ENCODE measurements at places on chromosomes 11 and 22.

- DNase-seq, result no peak
Measured at GRCh38 chr11:16043617-16044016, 312.7 kb downstream of the SOX6 start.

GRCh38 chr11:107859459-107860239 is 1.1 kb upstream of the SLC35F2 start:
- peak; percentile 13 for DNase-seq

DNA sequence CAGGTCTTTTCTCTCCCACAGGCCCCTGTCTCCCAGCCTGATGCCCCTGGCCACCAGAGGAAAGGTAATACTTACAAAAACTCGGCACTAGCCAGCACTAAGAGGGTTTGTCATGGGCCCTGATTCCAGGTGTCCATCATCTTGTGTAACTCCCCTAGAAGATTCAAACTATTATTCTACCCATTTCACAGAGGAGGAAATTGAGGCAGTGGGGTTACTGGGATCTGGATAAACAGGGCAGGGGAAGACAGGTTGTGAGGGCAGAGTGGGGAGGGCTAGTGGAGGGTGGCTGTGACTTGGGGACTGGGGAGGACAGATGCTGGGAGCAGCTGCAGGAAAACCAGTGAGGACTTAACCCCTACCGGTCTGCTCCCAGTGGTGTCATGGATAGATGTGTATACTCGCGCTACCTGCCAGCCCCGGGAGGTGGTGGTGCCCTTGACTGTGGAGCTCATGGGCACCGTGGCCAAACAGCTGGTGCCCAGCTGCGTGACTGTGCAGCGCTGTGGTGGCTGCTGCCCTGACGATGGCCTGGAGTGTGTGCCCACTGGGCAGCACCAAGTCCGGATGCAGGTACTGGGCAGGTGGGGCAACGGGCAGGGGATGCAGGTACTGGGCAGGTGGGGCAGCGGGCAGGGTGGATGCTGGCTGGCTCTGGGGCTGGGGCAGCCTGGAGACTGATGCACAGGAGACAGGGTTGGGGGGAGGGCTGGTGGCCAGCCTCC is 1.2 kb downstream of the VEGFB start:
- no peak for DNase-seq

- DNase-seq, result no peak
Measured at GRCh38 chr11:72226701-72227100, 2.1 kb downstream of the INPPL1 start.

DNA sequence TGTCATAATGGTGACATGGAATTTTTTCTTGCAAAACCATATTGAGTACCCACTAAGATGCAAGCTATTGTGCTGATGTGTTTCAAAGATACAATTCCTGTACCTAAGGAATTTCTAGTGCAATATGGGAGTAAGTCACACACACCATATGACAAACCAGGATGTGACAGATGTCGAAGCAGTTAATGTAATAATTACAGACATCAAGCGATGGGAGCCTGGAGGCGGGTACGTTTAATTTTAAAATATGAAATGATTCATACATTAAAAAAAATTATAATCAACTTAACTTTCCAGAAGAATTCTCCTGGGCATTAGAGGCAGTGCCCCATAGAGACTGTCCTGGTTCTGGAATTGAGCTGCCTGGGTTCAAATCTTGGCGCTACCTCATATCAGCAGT is 6.0 kb downstream of the SYCE3 start:
- DNase-seq, result no peak

DNA sequence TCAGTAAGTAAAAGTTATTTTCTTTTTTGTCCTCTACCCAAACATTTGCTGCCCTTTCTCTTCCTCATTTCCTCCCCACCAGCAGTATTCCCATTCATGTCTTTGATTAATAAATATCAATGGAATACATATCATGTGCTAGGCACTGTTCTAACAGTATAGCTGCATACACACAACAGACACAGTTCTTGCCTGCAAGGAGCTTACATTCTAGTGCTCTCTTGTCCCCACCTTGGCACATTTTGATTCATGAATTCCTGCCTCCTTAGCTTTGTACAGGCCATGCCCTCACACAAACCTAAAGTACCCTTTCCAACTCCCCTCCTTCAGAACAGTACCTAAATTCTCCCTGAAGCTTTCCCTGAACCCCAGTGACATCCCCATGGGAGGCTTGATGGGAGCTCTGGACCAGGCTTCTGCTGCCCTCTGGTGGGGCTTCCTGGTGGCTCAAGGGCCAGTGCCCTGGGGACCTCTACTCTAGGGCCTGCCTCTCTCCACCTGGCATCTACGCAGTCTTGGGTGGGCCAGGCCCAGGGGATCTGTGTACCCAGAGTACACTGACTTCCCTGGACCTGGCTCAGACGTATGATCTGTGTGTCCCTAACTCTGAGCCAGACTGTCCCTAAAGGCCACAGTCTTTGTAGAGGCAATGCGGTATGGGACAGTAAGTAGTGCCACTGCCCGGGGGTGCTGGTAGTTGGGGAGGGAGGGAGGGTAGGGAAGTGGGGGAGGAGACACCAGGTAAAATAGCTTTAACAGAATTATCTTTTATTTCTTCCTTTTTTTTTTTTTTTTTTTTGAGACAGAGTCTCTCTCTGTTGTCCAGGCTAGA is 14.1 kb downstream of the RPS13 start:
- DNase-seq, result peak; percentile 24

GRCh38 chr11:123566852-123567251 is 87.6 kb downstream of the SCN3B start:
- no peak for DNase-seq

DNA sequence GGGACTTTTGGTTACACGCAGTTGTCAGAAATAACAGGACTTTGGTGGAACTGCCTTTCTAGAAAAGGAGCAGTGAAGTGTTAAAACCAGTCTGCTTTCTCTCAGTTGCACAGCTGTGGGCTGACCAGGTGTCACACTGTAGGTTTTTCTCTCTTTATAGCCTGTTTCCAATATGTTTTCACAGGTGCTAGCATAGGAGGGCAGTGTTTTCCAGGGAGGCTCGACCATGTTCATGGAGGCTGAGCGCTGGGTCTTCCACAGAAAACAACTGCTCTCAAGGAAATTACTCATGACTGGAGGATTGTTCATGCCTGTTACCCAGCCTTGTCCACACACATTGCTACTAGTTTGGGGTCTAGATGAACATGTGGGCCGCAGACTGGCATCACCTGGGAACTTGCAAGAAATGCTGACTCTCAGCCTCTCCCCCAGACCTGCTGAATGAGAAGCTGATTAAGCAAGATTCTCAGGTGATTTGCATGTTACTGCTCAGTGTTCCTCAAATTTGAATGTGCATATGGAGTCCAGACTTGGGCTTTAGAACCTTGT is 157.7 kb downstream of the MAML2 start:
- DNase-seq, result no peak

DNA sequence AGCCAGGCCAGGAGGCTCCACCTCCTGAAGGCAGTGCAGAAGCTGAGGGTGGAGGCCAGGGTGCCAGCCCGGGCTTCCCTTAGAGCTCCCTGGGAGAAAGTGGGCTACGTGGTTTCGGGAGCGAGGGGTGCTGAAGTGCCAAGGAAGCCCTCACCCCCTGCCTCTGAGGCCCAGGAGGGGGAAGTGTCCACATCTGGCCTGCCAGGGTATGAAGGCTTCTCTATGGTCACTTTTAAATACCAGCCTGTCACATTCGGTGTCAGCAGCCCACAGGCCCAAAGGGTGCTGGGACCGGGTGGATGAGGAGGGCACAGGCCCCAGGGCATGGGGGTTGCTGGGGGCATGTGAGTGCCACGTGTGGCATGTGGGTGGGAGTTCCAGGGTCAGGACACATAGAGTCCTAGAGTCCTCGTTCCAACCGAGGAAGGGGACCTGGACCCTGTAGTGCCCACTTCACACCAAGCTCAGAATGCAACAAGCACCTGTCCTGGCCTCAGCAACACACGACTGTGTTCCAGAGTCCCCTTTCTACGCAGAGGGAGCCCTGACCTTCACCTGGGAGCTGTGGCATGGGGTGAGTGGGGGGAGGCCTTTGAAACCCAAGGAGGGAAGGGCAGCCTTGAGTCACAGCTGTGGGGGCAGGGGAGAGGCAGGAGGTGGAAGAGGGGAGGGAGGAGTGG is 1.7 kb downstream of the SHISA8 start:
- DNase-seq, result no peak

GRCh38 chr11:123576501-123576900 is 77.9 kb downstream of the SCN3B start:
- no peak for DNase-seq

DNA sequence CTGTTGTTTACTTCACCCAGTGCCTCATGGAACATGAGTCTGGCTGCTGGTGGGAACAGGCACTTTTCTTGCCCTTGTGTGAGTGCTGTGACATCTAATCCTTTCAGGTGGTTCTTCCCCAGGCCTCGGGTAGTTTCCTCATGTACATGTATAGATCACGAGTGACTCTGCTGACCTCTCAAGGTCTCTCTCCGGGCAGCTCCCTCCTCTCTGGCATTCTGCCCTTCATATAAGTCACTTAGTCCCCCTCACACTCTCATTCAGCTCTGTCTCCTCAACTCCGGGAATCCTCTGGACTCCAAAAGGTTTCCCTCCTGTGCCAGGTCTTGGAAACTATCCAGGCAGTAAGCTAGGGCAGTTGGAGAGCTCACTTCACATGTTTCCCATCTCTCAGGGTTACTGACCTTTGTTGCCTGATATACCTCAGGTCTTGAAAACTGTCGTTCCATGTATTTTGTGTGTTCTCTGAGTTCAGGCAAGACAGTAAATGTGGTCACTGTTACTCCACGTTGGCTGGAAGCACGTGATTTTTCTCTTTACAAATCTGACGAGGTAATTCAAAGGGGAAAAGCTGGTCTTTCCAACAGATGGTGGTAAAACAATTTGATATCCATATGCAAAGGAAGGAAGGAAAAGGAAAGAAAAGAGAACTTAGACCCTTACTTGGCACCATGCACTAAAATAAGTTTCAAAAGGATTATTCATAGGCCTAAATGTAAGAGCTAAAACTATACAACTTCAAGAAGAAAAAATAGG is 40.5 kb upstream of the PITPNB start:
- no peak for DNase-seq

GRCh38 chr11:126355324-126355925 is at the start of gene ST3GAL4:
Gene ST3GAL4, plus strand, starts transcription at chr11:126355686. Its CDS starts 50,470 bp downstream, at chr11:126406156.
- DNase-seq, result peak; percentile 35

GRCh38 chr11:106879832-106880546 is 138.3 kb downstream of the GUCY1A2 start:
- no peak for DNase-seq

DNA sequence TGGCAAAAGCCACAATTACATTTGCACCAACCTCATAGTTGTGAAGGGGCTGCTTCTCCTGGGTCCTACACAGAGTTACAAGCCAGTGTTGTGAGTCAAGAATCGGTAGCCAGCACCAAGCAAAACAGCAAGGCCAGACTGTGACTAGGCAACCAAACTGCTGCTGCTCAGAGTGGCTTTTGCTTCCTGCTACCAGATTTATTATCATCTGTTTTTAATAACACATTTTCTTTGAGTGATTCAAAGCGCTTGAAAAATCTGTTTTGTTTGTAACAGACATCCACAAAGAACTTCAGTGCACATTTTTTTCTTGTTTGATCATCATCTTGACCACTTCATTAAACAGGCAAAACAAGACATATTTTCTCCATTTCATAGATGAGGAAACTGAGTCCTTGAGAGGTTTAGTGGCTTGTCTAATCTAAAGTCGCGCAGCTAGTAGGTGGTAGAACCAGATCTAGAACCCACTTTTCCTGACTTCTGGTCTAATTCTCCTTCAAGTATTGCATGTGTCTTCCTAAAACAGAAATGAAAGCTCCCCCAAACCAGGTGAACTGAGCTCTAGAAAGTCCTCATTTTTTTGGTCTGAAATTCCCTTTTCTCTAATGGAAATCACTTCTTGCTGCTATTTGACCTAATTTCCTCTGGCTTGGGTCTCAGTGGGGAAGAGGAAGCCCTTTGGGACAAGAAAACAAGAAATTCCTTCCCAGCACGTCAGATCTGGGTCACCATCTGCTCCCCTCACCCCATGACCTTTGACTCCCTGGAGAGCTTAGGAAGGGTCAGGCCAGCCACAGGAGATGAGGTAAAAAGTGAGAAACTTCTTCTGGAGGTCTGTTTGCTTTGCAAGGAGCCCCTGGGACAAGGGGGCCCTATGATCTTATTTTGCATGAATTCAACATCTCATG is 39.9 kb downstream of the CWC15 start:
- DNase-seq, result no peak

GRCh38 chr11:1199751-1200610 is 22.9 kb upstream of the MUC5B start:
- no peak for DNase-seq

DNA sequence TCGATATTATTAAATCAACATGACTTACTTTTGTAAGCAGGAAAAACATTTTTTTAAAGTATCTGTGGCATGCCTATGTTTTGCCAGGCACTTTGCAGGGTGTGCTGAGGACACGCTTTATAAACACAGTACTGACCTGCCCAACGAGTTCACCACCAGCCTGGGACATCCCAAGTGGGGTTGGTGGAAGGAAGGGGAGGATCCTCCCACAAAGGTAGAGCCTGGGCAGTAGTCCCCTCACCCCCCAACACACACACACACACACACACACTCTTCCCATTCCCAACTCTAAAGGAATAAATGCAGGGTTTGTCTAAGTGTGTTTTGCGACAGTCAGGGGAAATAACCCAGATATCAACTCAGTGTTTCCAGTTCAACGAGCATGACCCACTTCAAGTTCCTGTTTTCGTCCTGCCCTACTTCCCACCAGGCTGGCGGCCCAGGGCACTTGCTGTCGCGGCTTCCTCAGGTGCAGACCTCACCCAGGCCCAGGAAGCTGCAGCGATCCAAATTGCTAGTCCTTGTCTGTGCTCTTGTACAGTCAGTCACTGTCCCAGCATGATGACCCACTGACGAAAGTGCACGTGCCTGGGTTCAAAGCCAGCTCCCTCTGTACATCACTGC is 3.1 kb downstream of the CERK start:
- DNase-seq, result peak; percentile 77

- DNase-seq, result no peak
Measured at GRCh38 chr11:69520186-69520916, 38.9 kb downstream of the LINC01488 start.

DNA sequence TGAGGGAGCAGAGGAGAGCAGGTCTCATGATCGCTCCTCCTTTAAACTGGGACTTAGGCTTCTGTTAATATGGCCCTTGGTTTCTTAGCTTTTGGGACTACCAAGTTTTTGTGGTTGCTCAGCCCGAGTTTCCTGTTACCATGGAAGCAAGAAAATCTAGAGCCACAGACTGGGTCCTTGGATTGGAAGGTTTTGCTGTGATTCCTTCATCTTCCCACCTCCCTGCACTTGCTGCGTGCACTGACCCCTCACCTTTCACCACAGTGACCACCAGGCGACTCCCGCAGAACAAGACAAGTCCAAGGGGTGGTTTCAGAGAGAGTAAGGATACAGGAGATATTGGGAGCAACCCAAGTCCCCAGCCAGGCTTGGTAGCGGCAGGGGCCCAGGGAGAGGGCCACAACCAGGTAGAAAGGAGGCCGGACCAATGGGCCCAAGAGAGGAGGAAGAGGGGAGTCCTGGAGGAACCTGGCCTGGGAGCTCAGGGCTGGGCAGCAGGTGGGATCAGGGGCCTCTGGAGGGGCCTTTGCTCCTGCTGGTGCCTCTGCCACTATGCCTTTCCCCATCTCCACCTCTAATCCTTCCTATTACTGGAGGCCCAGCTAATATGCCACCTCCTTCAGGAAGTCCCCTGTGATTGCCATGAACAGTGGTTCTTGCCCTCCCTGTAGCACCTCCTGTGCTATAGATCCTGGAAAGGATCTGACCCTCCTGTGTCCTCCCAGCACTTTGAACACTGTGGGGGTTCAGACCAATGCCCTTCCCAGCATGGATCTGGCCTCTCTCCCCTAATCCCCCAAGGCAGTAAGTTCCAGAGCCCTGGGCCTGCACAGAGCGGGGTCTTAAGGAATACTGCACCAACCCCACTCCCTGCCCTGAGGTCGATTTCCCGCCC is 21.2 kb downstream of the CSF2RB start:
- DNase-seq, result no peak

Data from T-helper 9 cell (primary cell).